HT-29 (cell line): ENCODE measurements at places on chromosomes 2 and 18. TPM values are rescaled to one million over a fixed set of nuclear protein-coding genes. Genes with fewer than 3 reads are reported as not detected.

Gene XDH
- total RNA-seq, result 0.28 and 0.81 TPM in 2 replicates

Gene GALNT5
- 0.70 and 1.1 TPM in 2 replicates for total RNA-seq

Gene DLX1
- total RNA-seq, result 0.08 and 0.18 TPM in 2 replicates

Gene STAT4
- 0.39 TPM in 1 of 2 replicates, not detected in the other for total RNA-seq

DNA sequence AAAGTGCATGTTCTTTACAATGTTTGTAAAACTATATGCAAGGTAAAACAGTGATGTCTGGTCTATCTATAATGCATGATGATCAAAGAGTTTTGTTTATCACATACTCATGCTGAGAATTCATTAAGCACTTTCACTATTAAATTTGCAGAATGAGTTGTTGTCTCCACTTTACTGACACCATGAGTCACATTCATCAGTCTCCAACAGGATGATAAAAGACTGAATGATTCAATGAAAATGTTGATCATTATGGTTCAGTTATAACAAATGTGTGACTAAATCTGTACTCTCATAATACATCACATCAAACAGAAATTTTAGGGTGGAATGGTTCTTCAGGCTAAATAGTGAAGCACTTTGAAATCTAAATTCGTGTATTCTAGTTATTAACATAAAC, 129.0 kb downstream of the ERBB4 start:
- no peak for DNase-seq

DNA sequence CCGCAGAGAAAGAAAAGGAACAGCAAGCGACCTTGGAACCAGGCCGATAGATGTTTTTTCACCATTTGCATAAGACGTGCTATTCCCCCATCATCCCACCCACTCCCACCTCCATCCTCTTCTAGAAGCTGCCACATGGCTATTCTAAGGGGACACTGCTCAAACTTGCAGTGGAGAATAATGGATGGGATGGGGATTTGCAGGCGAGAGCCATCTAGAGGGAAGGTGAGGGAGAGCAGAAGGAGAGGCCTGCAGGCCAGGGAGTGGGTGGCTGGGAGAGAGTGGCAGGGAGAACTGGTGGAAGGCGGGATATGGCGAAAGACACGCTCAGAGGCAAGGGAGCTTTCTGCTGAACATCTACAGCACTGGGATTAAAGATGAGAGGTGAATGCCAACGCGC, 84.9 kb downstream of the MAPK4 start:
- DNase-seq, result peak; percentile 23

GRCh38 chr18:44817831-44818473, 137.3 kb downstream of the SETBP1 start:
- DNase-seq, result no peak

- DNase-seq, result no peak
These were observed 264.4 kb downstream of the ZNF407 start for GRCh38 chr18:74862094-74862493.

- DNase-seq, result peak; percentile 46
These were observed 431 bp downstream of the FAM98A start for GRCh38 chr2:33598561-33599174.

DNA sequence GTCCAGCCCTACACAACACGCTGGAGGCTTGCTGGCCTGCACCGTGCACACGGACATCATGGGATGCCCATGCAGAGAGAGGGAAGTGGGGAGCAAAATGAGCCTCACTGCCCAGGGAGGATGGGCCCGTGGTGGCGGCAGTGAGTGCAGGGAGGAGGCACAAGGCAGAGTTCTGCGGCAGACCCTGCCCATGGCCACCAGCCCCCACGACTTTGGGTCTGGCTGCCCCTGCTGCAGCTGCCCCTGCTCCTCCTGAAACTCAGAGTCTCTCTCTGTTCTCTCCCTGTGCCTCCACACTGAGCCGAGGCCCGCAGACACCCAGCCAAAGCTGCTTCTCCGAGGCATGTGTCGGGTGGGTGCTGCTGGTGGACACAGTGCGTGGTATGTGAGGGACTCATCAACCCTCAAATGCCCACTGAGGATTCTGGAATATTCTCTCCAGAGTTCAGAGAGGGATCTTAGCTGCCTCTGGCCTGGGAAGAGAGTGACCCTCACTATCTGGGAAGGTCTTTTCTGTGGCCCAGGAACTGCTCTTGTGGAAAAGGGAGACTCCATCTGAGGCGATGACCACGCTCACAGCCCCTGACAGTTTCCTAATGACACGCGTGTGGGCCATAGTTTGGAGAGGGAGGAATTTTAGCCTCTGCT, 45.1 kb upstream of the HPCAL1 start:
- DNase-seq, result no peak

GRCh38 chr2:180677200-180677599, 303.2 kb upstream of the UBE2E3 start:
- DNase-seq, result no peak

DNA sequence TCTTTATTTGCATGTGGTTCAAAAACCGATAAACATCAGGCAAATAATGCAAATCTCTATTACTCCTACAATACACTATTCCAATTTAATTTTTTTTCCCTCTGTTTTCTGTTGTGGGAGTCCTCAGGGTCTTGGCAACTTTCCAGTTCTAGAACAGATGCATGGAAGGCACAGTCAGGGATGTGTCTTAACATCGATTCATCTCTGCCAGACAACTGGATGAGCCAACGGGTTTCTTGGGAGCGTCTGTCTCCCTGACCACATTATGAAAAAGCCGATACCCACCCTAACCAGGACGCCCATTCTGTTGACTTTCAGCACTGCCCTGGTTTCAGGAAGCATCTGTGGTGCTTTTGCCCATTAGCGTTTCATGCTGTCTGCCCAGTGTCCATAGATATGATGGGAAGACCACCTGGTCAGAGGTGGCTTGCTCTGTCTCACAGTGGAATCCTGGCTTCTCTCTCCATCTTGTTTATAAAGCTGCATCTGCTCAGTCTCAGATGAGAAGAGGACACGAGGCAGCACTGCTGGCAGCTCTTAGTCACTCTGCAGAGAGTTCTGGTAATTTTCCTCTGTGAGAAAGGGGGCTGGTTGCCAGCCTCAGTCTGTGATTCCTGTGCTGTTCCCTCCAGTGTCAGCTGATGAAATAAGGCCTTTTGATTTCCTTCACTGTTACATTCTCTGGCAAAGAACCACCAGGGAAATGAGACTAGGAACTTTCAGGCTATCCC, 57.9 kb upstream of the KCNE4 start:
- DNase-seq, result no peak

GRCh38 chr2:69844560-69844959, 15.1 kb downstream of the GMCL1 start:
- no peak for DNase-seq

DNA sequence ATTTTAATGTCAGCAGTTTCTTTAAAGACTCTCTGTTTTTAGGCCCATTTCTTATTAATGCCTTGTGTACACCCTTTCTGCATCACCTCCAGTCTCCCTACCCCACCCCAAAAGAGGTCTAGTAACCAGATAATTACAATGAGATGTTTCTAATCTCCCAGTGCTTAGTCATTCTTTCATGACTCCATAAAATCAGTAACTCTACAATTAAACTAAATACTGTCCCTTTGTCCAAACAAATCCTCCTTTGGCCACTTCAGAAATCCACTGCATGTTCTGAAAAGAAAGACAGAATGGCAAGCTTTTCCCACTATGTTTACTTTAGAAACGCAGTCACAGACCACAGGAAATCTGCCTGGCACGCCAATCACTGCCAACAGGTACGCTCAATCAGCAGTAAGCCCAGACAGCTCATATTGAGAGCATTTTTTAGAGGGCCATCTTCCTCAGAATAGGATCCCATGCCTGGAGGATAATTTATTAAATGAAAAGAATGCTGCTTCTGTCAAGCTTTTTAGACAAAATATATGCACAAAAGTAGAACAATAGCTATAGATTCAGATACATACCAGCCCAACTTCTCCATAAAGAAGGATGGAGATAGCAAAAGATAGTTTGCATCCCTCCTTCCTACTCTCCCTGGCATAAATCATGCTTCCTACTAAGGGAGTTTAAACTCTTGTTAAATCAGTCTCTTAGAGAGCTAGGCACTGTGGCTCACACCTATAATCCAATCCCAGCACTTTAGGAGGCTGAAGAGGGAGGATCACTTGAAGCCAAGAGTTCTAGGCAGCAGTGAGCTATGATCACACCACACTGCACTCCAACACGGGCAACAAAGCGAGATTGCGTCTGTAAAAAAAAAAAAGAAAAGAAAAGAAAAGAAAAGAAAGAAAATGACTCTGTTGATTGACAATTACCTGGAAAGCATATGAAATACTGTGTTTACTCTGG, 14.6 kb downstream of the CLASP1 start:
- DNase-seq, result peak; percentile 66

GRCh38 chr2:5569256-5569655, 122.9 kb upstream of the SOX11 start:
- DNase-seq, result no peak

DNA sequence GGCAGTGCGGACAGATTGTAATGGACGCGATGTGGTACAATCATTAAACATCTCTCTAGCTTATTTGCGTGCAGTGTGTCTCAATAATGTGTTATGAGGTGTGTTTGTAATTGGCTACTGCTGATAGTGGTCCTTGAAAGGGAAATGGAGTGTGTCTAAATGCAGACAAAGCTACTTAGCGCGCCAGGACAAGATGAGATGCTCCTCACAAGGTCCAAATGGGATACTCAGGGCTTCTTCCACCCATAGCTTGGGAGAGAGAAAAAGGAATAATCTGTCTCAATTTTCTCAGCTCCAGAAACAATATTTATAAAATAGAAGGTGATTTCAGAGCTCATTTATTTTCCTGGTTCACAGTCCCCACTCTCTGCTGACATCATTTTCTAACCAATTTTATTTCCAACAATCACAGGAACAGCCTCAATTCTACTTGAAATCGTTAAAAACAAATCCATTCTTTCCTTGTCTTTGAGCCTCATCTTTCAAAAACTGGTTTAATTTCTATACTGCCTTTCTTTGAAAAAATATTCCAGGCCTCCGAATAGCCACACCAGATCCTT, 28.5 kb downstream of the GALNT14 start:
- no peak for DNase-seq

- DNase-seq, result peak; percentile 68
These were observed 78.8 kb upstream of the GAREM1 start for GRCh38 chr18:32549248-32550110.

DNA sequence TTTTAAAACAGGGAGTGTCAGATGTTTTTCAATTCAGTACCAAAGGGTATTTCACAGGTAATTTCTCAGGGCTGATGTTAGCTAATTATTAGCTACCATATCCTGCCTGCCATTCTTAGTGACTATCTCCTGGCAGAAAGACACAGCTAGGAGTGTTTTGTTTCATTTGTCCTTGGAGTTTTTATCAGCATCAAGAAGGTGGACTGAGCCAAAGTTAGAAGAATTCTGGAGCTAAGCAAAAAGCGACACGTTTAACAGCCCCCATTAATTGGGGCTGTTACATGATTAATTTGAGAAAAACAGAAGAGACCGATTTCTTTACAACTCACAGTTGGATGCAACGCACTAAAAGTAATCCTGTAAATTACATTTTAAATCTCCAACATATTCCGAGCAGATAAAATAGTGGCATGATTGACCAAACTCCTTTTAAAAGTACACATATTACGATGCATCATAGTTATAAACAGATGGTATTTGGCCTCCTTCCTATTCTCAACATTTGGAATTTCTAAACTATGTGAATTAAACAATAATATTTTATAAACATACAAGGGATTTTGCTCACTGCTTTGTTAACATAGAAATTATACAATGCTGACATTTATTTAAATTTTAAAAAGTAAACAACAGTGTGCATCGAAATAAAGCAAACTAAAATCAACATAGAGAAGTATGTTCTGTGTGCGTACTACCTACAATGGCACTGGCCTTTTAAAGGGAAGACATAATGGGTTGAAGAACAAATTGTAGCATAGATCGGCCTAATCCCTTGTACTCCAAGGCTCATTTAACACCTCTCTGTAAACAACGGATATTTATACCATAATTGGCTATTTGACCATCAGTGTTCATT, 585.1 kb downstream of the ZEB2 start:
- DNase-seq, result peak; percentile 13

GRCh38 chr2:138193416-138194213, 229.3 kb downstream of the HNMT start:
- peak; percentile 2 for DNase-seq
